H1 (cell line): ENCODE measurements at places on chromosomes 2 and 18. TPM values are rescaled to one million over a fixed set of nuclear protein-coding genes. Genes with fewer than 3 reads are reported as not detected.

DNA sequence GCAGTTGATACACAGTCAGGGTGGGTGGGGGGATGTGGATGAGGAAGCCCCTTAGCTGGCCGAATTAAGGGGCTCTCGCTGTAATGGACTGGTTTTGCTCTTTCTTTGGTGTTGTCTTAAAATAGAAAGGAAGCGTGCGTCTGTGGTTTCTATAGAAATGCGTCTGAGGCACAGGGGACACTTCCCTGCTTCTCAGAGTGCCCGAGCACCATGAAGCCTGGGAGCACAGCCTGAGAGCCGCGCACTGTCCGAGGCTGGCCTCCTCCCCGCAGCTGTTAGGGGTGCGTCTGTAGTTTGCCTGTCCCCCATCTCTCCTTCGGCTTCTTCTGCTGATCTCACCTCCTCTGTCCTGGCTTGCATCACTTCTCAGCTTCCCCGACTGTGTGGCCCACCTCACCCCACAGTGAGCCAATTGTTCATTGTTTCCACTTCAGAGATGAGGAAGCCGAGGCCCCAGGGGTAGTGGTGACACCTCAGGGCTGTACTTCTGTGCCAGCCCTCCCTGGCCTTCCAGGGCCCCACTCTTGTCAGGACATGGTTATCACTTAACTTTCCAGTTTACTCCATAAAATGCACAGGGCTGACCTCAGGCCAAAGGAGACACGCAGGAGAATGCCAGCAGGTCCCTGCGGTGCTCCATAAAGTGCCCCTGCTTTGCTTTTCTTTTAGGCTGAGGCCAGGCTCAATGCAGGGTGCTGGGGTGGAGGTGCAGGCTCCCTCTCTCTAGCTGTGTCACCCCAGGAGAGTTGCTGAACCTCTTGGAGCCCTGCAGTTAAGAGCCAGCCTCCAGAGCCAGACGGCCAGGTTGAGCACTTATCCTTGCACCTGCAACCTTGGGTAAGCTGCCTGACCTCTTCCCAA is 210.6 kb downstream of the SEPTIN10 start:
- no peak for DNase-seq

DNA sequence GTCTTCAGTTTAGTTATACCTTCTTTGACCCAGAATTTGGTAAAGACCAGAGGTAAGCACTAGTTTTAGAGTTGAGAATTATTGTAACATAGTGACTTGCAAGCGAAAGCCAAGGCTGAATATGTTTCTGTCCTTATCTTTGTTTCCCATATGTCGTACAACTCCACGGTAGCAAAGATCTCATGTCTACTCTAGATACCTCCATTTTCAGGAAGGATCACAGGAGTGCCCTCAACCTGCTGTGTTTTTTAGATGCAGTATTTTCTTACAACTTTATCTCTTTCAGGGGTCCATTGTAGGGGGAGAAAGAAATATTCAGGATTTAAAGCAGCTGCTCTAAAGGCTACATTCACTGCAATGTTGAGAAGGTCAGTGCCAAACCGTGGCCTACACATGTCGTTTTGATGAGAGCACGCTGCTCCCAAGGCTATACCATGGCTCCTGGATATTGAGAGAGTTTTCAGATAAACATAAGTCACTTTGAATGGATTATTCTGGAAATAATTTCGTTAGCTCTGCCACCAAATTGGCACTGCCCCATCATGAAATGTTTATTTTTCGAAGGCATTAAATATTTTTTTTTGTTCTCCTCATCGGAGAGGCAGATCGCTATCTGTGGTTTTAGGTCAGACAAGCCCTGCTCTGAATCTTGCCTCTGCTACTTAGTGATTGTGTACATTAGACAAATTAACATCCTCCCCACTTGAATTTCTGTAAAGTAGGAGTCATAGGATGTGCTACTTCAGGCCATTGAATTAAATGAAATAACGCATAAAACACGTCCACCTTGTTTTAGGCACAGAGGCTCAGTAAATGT is 2.1 kb downstream of the RHBDD1 start:
- no peak for DNase-seq

- no peak for DNase-seq
These were observed 26.0 kb downstream of the MARCO start for GRCh38 chr2:118968042-118968441.

GRCh38 chr2:120105360-120105759 is 92.5 kb downstream of the EPB41L5 start:
- no peak for DNase-seq

DNA sequence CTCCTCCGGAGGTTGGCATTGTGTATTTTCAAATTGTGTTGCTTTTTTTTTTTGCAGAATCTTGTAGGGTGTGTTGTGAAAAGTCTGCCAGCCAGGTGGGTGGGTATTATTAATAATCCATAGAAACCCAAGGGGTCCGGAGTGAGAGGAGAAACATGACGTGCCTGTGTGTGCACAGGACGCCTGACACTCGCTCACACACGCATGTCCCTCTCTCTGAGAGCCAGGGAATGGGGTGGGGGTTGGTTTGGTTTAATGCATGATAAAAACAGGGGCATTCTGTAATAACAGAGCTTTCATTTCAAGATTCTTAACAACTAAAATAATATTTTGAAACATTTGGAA is 224.8 kb downstream of the FAM210A start:
- DNase-seq: no peak

DNA sequence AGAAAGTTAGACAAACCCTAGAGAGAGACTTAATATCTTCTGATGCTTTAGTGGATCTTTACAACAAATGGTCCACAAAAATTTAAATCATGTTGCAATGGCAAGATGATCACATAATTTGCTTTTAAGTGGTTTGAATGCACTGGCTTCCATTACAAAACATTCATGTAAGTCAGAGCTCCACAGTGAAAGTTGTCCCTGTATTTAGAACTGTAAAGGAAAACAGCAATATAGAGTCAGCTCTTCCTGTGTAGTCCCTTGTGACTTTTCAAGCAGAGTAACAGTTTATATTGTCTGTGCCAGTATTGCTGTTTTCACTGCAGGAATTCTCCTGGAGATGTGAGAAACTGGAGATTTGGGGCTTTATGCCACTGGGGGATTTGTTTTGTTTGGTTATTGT is 77.7 kb downstream of the MEIS1 start:
- no peak for DNase-seq

DNA sequence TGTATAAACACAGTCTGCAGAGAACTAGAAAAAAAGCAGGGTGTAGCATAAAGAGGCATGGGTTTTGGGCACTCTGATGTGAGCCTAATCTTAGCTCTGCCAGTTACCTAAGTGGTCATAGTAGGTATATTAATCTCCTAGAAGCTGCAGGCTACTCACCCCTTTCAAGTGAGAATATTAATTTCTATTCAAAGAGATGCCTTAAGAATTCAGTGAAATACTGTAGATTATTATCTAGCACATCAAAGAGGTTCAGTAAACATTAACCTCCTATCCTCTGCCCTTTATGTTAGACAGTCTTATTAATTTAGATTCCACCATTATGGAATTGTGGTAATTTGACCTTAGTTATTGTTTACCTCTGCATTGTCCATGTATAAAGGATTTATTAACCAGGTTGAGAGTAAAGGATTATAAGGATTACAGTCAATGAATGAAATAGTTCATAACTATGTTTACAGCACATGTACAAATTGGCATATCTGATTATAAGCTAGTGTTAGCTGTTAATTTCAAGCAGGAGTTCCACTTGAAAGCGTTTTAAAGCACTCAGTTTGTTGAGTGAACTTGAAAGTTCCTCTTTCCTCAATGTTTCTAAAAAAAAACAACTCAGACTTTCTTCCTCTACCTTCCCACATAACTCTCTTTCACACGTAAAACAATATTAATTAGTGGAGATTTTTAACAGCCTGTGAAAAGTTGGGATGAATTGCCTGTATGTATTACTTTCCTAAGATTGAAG is 150.6 kb upstream of the EPC2 start:
- no peak for DNase-seq

SERPINB12 gene
- not detected in 2 replicates for total RNA-seq

CERKL gene
- not detected in 2 replicates for total RNA-seq

RIF1 gene
- 94.0 and 104 TPM in 2 replicates for total RNA-seq

IL36RN gene
- not detected in 2 replicates for total RNA-seq

LIPG gene
- total RNA-seq: 9.8 and 11.8 TPM in 2 replicates

MTERF4 gene
- 25.8 and 25.9 TPM in 2 replicates for total RNA-seq

DES gene
- total RNA-seq: 1.5 and 1.8 TPM in 2 replicates

SCYGR5 gene
- not detected in 2 replicates for total RNA-seq
